T-helper 9 cell (primary cell): ENCODE measurements at places on chromosomes 2 and 18.

GRCh38 chr2:107542314-107542740 is 284.4 kb upstream of the RGPD4 start:
- no peak for DNase-seq

GRCh38 chr2:39845460-39846146 is 66.5 kb upstream of the THUMPD2 start:
- no peak for DNase-seq

- DNase-seq: no peak
Measured at GRCh38 chr2:16578081-16578480, 87.6 kb downstream of the CYRIA start.

DNA sequence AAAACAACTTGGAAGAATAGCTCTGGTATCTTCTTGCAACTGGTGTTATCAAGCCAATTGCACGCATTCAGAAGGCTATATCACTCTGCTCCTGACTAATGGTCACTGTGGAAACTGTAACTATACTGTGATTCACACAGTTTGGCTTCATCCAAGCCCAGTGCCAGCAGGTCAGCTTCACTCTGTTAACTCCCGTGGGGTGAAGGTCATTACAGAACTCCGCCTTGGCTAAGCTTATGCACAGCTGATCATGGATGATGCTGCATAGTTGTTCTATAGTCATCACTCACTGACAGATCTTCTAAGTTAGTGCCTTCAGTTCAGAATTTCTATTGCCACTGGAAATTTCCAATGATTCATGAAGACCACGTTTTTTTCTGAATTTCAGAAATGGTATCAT is 497.2 kb upstream of the NETO1 start:
- no peak for DNase-seq

DNA sequence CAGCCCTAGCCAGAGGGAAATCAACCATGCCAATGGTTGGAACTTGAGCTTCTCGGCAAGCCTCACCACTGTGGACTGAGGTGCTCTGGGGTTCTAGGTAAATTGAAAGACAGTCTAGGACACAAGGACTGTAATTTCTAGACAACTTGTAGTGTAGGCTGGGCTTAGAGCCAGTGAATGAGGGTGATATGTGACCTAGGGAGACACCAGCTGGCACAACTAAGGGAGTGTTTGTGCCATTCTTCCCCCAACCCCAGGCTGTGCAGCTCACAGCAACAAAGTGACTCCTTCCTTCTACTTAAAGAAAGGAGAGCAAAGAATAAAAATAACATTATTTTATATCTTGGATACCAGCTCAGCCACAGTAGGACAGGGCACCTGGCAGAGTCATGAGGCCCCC is 1690.7 kb upstream of the TMEFF2 start:
- no peak for DNase-seq

GRCh38 chr2:109398366-109399015 is 215.3 kb downstream of the SEPTIN10 start:
- no peak for DNase-seq

DNA sequence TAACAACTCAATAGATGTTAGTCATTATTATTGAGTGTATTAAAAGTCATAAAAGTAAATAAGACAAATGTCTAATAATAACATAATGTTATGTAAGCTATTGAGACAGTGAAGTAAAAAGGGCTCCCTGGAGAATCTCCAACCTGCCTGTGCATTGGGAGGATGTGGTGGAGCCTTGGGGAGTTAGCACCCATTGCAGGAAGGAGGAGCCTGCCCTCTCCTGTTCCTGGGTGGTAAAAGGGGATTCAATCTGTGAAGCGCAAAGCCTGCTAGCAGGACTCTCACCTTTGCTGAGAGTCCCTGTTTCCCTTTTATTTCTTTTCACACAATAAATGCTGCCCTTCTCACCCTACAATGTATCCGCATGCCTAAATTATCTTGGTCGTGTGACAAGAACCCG is 206.1 kb downstream of the RAB3GAP1 start:
- no peak for DNase-seq

DNA sequence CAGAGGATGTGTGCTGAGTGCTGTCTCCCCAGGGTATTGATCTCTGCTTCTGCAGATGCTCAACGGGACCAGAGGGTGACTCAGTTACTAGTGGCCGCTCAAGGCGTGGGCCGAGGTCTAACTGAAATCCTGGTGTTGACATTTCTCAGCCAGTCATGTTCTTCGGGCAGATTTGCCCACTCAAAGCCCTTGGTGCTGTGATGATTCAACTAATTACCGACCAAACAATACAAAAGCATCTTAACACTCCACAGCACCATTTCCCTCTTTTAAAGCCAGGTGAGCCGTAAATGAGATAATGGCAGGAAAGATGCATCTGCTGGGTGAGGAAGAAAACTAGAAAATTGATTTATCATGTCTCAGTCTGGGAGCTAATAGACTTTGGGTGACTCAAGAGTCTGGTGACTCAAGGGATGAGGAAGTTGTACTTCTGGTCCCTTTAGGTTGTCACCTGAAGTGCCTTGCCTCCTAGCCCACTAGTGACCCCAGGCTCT is 32.7 kb upstream of the PRLH start:
- DNase-seq: no peak

- DNase-seq: no peak
Measured at GRCh38 chr18:55214534-55214933, 255.3 kb upstream of the CCDC68 start.

GRCh38 chr2:200383380-200384110 is 77.1 kb downstream of the SPATS2L start:
- no peak for DNase-seq

- no peak for DNase-seq
Measured at GRCh38 chr2:135949451-135950234, 35.8 kb downstream of the DARS1 start.

- DNase-seq: no peak
Measured at GRCh38 chr2:3951131-3951954, 248.0 kb downstream of the DCDC2C start.

DNA sequence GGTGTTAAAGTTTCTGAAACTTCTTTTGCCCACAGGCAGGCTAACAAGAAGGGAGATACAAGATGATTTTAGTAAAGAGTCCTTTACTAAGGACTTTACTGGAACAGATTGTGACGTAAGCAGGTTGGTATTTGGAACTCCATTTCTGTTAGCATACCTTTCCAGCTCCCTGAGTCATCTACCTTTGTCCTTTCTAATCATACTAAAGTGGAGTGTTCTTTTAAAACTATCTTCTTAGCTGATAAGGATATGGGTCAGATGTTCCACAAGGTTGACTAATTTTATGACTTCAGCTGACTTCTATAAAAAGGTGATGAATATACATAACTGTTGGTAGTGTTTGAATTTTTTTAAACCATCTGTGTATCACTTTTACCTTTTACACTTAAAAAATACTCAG is 21.1 kb downstream of the UGP2 start:
- DNase-seq: no peak
